ENCODE measurements at places on chromosomes 16 and 17.

- peak; percentile 19 for DNase-seq
These were observed 700 bp downstream of the UBN1 start for GRCh38 chr16:4847774-4848587.

DNA sequence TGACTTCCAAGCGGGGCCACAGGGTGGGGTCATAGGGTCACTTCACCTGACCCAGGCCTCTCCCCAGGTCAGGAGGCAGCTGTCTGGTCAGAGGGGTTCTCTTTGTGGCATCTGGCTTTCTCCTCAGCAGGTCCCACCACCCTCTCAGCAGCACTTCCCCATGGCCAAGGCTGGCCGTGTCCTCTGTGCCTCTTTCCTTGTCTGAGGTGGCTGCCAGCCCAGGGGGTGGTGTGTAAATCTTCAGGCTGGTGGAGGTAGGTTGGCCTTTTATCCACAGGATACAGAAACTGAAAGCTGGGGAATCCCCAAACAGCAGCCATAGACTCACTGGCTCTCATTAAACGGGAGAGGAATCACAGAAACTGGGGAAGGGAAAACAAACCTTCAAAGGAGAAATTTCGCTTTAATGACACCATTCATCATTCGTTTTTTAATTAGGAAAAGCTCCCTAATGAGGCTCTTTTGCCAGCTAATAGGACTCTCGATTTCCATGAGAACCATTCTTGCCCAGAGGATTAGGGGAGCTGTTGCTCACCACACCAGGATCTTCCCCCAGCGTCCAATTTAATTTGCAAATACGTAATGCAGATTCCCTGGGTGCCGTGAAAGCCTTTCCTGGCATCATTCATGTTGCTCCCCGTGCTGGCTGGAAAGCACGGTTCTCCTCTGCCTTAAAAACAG lies 18.0 kb downstream of the C17orf75 start:
- peak; percentile 36 for DNase-seq

GRCh38 chr17:64496786-64497564 lies at the start of gene POLG2:
POLG2 (minus strand) TSS chr17:64497054; CDS start chr17:64496968, 86 bp downstream.
- peak; percentile 95 for DNase-seq

GRCh38 chr16:76503091-76503490 lies 225.9 kb downstream of the CNTNAP4 start:
- DNase-seq, result no peak

- peak; percentile 88 for DNase-seq
These were observed 13.8 kb downstream of the RIPOR1 start for GRCh38 chr16:67542464-67542863.

DNA sequence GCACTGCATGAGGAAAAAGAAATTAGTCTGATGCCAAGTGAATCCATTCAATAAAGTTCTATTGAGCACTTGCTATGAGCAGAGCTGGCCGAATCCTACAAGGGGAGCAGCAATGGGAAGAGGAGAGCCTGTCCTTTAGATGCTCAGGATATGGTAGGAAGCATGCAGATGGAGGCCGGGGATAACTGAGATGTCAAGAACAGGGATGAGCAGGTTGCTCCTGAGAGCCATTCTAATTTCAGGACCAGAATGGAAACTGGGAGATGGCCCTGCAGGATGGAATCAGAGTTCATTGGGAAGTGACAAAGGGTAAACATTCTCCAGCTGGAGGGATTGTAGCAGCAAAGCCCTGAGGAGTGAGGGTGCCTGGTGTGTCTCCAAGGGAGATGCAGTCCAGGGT lies 88.0 kb downstream of the CBLN1 start:
- DNase-seq, result no peak

DNA sequence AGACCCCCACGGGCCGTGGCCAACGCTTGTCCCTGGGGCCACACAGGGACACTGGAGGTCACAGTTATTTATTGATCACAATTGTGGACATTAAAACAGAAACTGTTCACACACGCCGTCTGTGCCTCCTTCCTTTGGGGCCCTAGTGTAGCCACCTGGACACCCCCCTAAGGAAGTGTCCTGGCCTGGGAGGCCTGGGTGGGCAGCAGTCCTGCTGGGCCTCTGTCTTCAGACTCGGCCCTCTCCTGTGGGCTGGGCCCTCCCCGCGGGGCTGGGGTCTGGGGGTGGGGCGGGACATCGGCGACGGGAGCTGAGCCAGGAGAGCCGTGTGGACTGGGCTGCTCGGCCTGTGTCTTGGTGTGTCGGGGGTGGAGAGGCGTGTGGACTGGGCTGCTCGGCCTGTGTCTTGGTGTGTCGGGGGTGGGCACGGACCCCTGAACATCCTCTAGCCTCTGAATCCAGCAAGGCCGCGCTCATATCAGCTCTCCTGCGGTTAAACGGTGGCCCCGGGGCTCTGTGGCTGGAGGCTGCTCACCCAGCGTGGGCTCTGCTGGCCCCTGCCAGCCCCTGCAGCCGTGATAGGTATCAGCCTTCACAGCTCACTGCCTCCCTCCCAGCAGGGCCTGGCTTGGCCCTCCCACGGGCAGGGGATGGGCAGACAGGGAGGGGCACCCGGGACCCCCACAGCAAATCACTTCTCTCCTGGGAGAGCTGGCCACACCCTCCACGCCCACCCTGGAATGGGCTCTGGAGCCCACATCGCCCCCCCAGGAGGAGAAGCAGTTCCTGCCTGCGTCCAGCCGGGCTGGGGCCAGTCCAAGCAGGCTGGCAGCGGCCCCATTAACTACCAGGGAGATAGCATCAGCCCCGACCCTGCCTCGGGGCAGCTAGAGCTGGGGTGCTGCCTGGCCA lies 1.1 kb upstream of the NHLRC4 start:
- DNase-seq, result no peak

DNA sequence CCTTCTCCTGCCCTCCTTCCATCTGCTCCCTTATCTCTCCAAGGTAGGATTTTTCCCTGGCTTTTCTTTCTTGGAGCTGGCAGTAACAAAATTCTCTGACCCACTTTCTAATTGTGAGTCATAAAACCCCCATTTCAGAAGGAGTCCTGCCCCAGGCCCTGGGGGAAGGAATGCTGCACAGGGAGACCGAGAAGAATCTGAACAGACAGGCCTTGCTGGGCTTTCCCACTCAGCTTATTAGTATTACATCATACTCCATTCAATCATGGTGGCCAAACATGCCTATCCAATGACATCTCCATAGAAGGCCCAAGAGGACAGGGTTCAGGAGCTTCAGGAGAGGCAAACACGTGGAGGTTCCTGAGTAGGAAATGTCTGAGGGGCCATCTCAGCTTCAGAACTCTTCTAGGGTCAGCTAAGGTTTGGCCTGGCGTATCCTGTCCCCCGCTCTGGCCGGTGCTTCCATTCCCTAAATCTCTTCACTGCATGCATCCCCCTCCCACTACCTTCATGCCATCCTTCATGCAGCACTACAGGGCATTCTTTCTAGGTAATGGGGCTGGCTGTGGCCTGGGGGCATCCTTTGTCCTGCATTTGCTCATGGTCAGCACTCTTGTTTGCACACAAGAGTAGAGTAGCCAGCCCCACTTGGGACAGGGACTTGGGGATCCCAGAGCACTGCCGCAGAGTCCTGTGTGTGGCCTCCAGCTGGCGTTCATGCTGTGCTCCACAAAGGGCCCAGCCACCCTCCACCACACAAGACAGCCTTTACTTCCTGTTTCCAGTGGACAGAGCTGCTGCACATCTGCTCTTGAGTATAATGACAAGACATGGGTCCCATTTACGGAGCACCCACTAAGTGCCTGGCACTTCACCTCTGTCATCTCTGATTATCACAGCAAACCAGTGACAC lies 8.2 kb downstream of the SLC6A2 start:
- DNase-seq, result no peak

GRCh38 chr16:31507617-31507928 lies 618 bp downstream of the RUSF1 start:
- DNase-seq, result no peak

- DNase-seq, result no peak
These were observed 18.4 kb downstream of the TUBD1 start for GRCh38 chr17:59874376-59874775.

Measured in CD4-positive, alpha-beta T cell treated with Interleukin-15 for 4 hours (primary cell).